Activated naive CD4-positive, alpha-beta T cell treated with anti-CD3 and anti-CD28 coated beads for 36 hours (primary cell): ENCODE measurements at places on chromosomes 16 and 17. TPM values are rescaled to one million over a fixed set of nuclear protein-coding genes. Genes with fewer than 3 reads are reported as not detected.

The QPRT gene
- 8.3 TPM for total RNA-seq

GRCh38 chr17:73231395-73231794 is 30.3 kb downstream of the CPSF4L start:
- peak overlapping the region; percentile 74 for H3K27ac ChIP-seq
- H3K27me3 ChIP-seq = no peaks in the 10 kb centered on the region
- peak overlapping the region; percentile 96 for H3K4me3 ChIP-seq
- DNase-seq = peak; percentile 7
- peaks cover 64% of the 10 kb centered on the region for H3K4me1 ChIP-seq

GRCh38 chr17:17492085-17492484 is 4.1 kb downstream of the RASD1 start:
- H3K4me3 ChIP-seq = no peak overlapping the region
- no peak for DNase-seq
- peaks cover 10% of the 10 kb centered on the region for H3K4me1 ChIP-seq
- H3K27me3 ChIP-seq = peaks cover 12% of the 10 kb centered on the region

GRCh38 chr17:73969956-73970355 is 233.5 kb upstream of the RPL38 start:
- peaks cover 2% of the 10 kb centered on the region for H3K36me3 ChIP-seq
- H3K4me3 ChIP-seq = no peak overlapping the region
- peaks cover 10% of the 10 kb centered on the region for H3K27me3 ChIP-seq
- no peak overlapping the region for H3K27ac ChIP-seq
- DNase-seq = no peak
- H3K4me1 ChIP-seq = no peaks in the 10 kb centered on the region

The OR2C1 gene
- total RNA-seq = not detected

- no peaks in the 10 kb centered on the region for H3K4me1 ChIP-seq
- no peaks in the 10 kb centered on the region for H3K36me3 ChIP-seq
- no peak overlapping the region for H3K4me3 ChIP-seq
- no peak for DNase-seq
- H3K27ac ChIP-seq = no peak overlapping the region
Measured at GRCh38 chr17:34260861-34261260, 5.8 kb downstream of the CCL2 start.

DNA sequence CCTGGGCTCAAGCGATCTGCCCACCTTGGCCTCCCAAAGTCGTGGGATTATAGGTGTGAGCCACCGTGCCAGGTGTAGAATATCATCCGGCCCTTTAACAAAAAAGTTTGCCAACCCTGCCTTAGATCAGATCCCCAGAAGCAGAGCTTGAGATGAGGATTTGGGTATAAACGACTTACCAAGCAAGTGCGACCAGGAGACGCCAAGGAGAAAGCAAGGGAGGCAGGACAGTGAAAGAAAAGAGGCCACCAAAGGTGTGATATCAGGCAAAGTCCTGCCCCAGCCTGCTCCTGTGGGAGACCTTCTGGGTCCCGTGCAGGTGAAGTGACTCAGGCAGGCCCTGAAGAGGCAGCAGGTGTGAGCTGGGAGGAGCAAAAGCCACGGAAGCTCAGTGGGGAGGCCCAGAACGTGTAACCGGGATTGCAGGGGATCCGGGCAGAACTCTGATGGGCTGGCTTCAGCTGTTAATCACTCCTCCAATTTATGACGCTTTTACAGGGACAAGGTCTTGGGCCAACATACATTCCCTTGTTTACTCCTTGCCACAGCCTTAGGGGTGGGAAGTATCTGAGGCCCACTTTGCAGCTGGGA is 14.1 kb upstream of the CALB2 start:
- no peaks in the 10 kb centered on the region for H3K36me3 ChIP-seq
- DNase-seq = no peak
- H3K27me3 ChIP-seq = peaks cover 10% of the 10 kb centered on the region
- no peaks in the 10 kb centered on the region for H3K4me1 ChIP-seq
- no peak overlapping the region for H3K27ac ChIP-seq

GRCh38 chr17:80529104-80529903 is 15.3 kb upstream of the RPTOR start:
- no peaks in the 10 kb centered on the region for H3K4me1 ChIP-seq
- H3K36me3 ChIP-seq = no peaks in the 10 kb centered on the region
- no peak overlapping the region for H3K27ac ChIP-seq

DNA sequence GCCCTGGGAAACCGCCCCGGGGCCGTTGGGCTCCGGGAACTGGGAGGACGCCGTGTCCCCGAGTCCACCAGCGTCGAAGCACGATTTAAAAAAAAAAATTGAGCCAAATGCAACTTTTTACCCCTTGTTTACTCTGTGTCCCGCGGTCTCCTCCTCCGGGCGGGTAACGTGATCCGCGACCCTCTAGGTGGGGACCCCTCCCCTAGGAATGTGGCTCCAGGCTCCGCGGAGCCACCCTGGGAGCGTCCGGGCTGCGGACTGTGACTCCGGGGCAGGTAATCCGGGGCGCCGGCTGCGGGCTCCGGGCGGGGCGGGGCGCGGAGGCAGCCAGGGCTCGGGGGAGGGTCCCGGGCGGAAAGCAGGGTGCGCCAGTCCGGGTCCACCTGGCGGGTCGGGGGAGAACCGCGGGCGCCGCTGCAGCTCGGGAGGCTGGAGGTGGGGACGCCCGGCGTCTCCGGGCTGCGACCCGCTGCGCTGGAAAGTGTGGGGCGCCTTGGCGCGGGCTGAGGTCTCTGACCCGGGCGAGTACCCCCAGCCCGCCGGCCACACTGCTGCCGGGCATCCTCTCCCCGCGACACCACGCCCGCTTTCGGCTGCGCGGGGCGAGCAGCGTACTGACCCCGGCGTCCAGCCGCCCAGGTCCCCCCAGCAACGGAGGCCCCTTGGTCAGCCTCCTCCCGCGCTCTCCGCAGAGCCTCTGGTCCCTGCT is 852 bp upstream of the HELZ start:
- no peak overlapping the region for H3K27ac ChIP-seq
- peaks cover 5% of the 10 kb centered on the region for H3K27me3 ChIP-seq
- peak overlapping the region; percentile 84 for H3K4me3 ChIP-seq
- DNase-seq = peak; percentile 60
- peaks cover 30% of the 10 kb centered on the region for H3K4me1 ChIP-seq
- H3K36me3 ChIP-seq = peaks cover 7% of the 10 kb centered on the region

The CCL15 gene
- not detected for total RNA-seq
